CD8-positive, alpha-beta T cell (primary cell): ENCODE measurements at places on chromosomes 7 and 10.

DNA sequence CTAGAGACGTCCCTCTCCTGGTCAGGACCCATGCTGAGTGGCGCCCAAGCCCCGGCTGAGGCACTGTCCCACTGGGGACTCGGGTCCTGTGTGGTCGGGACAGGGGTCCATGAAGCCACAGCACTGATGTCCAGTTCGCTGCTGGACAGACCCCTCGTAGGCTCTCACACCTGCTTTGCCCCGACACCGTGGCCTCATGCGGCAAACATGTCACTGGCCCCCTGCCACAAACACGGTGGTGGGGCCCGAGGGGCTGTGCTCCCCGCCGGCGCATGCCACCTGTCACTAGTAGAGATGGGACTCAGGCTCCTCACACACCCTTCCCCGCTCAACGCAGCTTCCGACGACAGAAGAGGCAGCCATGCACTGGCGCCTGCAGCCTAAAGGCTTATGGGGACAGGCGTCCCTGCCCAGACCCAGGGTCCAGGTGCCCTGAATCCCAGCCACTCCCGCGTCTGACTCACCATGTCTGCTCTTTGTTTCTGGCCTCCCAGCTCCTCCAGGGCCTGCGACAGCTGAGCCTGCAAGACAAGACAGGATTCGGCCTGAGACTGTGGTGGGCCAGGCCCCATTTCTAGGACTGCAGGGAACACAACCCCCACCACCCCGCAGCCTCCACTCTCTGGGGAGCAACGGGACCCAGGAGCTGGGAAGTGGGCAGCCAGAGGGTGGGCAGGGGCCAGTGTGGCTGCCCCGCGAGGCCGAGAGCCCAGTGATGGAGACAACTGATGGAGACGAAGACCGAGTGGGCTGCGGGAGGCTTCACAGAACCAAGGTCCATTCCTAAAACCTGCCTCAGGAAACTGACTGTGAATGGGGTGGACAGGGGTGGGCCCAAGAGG lies 230.9 kb downstream of the MAD1L1 start:
- no peak for DNase-seq

GRCh38 chr10:104429846-104430245 lies 76.2 kb downstream of the CFAP58 start:
- DNase-seq, result no peak

- DNase-seq, result no peak
Observed at GRCh38 chr10:125472010-125472607, 210.9 kb downstream of the TEX36 start.

DNA sequence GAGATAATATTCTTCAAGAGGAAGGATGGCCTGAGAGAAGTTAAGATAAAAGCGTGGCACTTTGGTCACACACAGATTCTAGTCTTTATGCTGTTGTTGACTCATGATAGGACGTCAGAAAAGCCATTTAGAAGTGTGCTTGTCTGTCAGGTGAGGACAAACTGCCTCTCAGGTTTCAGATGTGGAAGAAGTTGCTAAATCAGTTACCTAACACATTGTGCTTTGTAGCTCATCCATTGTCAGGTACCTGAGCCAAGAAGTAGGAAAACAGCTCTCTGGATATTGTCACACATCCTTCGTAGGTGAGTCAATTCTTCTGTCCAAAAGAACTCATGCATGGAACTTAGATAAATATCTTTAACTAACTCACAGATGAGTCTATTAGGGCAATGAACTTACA lies 49.5 kb upstream of the PHYHIPL start:
- no peak for DNase-seq

DNA sequence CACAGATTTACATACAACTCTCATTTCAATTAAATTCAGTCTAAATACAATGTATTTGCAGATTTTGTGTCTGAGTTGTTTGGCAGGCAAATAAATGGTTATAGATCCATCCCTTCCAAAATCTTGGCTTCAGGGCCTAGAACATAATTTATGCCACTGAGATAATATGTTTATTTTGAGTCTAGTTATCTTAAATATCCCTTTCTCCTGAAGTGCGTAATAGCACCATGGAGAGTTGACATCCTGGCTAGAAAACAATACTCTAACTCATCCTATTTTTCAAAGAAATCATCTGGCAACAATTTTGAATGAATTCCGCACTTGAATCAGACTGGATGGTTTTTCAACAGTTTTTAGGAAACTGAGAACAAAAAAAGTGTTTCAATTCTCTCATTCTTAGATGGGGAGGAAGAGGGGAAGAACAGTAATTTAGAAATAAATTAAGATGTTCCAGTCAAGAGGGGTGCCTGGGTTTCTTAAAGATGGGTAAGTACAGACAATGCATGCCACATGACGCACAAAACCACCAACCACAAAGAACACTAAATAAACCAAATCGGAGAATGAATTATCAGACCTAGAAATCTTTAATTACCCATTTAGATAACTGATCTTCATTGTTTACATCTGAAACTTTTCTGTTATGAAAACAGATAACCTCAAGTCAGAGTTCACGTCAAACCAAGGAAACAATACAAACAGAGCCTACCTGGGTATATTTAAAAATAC lies 228.7 kb upstream of the PTN start:
- DNase-seq, result no peak

GRCh38 chr10:114083040-114083439 lies 39.4 kb downstream of the ADRB1 start:
- no peak for DNase-seq

GRCh38 chr7:140719721-140720120 lies 23.2 kb downstream of the NDUFB2 start:
- DNase-seq, result no peak

- DNase-seq, result no peak
Observed at GRCh38 chr10:49500412-49500811, 38.5 kb downstream of the ERCC6 start.

DNA sequence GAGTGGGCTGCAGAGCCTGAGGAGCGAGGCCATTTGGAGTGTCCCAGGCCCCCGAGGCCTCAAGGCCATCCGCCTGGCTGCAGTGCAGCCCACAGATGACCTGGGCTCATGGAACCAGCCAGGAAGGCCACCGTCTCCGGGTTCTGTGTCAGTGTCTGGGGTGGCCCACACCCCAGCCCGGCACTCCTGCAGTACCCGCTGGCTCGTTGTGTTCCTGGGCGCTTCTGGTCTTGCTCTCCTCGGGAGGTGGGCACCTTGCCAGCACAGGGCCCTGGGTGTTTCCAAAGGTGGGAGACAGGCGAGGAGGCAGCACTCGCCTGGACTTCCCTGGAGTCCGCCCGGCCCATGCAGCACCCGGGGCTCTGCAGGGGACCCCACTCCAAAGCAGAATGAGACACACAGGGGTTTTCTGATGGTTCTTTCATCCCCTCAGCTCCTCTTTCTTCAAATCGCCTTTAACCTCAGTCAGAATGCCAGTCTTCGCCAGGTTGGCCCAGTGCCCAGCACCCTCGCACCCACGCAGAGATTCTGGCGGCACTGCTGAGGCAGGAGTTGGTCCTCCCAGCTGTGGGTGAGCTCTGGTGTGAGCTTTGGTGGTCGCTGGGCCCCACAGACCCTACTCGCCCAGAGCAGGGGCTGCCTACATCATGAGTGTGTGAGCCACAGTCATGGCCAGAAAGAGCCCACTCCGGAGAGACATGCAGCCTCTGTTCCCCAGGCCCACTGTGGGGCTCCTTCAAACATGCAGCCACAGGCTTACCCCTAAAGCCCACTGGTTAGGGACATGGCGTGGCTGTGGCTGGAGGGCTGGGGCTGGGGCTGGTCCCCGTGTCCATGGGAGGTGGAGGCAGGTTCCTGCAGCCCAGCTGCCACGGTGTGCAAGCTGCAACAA lies 155.7 kb downstream of the EBF3 start:
- DNase-seq, result no peak

DNA sequence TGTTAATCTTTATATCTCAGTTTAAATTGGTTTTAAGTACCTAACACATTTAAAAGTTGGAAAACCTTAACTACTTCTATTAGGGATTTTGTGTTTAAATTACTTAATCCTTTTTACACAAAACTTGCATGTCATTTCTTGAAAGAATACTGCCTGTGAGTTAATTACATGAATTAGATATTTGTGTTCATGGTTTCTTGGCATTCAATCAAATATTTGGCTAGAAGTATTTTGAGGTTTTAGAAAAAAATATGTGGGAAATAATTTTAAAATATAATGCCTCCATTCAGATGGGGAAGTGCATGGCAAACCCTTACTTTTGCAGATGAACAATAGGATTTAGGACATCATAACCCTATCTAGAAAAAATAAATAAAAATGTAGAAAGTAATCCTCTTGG lies 186.5 kb upstream of the SEMA3E start:
- no peak for DNase-seq

DNA sequence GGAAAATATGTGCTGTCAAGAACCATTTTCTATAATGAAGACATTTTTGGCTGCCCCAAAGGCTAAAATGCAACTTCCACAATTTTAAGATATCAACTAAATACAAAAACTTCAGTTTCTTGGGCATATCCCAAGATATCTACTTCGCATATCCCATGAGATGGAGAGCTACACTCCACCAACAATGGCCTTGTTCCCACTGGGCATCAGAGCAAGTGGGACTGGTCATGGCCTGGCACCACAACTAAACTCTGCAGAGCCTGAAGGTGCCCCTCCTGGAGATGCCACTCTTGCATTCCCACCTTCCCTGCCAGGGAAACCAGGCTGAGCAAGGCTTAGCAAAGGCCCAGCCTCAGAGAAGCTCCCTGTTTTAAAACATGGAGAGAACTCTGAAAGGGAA lies 75.8 kb upstream of the LRRC17 start:
- DNase-seq, result no peak

DNA sequence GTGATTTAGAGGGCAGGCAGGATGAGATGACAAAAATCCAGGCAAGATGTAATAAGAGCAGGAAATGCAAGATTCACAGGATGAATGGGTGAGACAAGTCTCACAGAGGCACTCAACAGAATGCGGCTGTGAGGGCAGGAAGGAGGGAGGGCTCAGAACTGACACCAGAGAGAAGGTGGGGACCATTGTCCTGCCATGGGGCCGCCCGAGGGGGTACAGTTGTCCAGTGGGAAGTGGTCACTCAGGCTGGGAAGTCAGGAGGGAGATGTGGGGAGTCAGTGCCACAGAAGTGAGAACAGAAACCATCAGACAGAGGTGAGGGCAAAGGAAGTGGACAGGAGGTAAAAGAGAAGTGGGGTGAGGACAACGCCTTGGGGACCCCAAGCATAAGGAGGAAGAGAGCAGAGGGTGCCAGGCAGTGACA lies 8.9 kb downstream of the HIP1 start:
- no peak for DNase-seq

DNA sequence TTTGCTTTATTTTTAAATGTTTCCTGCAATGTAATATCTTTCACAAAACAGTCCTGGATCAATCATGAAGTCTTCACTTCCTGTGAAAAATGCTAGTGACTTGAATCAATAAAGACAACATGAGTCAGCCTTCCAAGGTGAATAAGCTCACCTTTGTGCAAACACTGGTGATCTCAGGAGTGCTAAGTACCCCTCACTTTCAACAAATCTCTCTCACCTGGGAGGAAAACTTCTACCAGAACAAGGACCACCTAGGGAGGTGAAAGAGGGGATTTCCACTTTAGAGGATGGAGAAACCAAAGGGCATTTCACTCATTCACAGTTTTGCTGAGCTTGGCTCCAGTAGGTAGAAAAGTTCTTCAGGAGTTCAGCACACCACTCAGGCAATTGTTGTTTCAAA lies 64.8 kb downstream of the CALD1 start:
- no peak for DNase-seq

DNA sequence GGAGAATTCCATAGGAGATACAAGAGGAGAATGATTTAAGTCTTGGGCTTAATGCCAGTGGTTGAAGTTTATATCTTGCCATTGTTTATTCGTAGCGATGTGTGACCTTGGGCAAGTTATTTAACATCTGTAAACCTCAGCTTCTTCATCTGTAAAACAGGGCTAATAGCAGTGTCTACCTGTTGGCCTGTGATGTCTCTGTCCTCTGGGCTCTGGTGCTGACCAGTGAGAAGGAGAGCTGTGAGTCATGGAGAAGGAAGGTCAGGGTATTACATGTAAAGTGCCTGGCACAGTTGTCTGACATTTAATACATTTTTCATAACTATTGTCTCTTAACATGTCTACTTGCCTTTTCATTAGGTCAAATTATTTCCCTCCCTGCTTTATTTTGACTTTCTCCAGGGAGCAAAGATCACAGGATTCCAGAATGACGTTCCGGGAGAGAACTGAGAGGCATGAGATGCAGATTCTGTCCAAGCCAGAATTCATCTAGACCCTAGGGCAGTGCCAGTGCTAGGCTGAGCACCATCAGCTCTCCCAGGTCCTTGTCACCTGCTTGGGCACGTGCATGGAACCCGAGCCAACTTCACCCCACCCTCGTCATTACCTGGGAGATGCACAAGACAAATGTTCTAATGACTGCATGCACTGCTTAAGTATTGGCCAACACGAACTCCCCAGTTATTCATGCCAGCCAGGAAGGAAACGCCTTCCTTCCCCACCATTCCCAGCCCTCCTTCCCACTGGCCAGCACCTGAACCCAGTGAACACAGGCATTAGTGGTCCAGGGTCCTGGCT lies 187.9 kb downstream of the DPY19L1 start:
- DNase-seq, result no peak

GRCh38 chr10:1097436-1097835 lies 41.3 kb downstream of the WDR37 start:
- no peak for DNase-seq

DNA sequence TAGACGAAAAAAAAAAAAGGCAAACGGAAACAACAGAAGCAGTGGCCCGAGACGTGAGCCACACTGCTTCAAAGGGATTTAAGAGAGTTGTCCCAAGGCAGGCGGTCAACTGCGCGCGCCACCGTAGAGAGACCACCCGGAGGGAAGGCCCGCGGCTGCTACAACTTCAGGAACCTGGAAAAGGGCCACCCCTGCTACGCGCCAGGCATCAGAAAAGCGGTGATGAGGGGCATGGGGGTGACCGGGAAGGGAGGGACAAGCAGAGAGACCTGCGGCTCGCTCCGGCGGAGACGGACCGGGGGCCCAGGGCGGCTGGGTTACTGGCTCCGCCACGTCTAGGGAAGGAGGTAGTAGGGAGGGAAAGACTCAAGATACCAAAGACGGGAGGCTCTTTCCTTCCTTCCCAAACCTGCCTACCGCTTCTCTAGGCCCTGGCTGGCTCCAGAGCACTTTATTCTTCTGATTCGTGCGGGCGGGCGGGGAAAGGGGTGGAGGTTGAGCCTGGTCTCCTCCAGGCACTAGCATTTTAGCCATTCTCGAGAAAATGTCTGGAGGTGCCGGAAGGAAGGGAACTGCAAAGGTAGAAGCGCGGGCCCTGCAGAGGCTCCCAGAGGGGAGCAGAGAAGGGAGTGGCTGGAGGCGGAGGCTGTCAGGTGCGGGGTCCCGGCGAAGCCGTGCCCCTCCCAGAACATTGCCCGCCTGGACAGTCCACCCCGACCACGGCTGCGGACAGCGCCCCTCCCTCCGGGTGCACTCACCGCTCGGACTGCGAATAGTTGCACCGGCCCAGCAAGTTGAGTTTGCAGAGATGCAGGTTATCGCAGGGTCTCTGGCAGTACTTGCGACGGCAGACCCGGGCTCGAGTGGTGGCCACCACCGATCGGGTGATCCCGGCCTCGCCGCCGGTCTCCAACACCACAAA lies 993 bp downstream of the ZC3HAV1 start:
- no peak for DNase-seq

DNA sequence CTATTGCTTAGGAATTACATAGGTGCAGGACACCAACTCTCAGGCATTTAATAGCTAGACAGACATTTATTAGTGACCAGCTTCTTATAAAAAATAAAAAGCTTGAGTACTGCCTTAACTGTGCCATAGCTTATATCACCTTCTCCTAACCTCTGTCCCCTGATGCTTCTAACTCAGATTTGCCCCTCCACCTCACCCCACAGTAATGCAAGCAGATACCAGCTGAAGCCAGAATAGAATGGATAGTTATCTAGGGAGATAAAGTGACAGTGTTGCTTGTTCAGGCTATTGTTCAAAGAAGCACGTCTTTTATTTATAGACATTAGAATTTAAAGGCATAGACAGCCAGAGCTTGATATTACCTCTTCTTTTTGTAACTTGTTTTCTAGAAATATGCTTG lies 99.6 kb upstream of the GLCCI1 start:
- no peak for DNase-seq
